T1000 (cell line): ENCODE measurements at places on chromosomes 1 and 21.

GRCh38 chr1:231701306-231701705 is 74.7 kb downstream of the DISC1 start:
- no peak for DNase-seq

GRCh38 chr1:58358346-58358745 is 188.2 kb downstream of the OMA1 start:
- DNase-seq: peak; percentile 8

- DNase-seq: no peak
Measured at GRCh38 chr1:5513846-5514526, 478.2 kb downstream of the NPHP4 start.

GRCh38 chr1:231508497-231508896 is 20.0 kb upstream of the TSNAX start:
- no peak for DNase-seq

- no peak for DNase-seq
Measured at GRCh38 chr1:48120621-48121020, 101.9 kb upstream of the SLC5A9 start.

GRCh38 chr21:39084073-39084472 is 99.2 kb downstream of the PSMG1 start:
- no peak for DNase-seq

DNA sequence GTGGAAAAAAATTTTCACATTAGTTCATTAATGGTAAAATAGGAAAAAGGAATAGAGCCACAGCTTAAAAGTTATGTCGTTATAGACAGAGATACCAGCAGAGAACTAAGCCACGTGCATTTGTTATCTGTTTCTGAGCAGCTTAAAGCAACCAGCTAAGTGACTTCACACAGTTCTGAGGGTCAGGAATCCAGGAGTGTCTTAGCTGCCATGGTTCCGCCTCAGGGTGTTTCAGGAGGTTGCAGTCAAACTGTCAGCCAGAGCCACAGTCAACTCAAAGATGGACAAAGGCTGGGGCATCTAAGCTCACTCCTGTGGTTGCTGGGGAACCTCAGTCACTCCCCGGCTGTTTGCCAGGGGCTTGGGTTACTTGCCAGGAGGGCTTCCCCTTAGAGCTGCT is 515.8 kb downstream of the SMYD3 start:
- no peak for DNase-seq

GRCh38 chr1:49694251-49694827 is 329.4 kb downstream of the AGBL4 start:
- DNase-seq: no peak

GRCh38 chr1:105516068-105516467 is 1540.4 kb upstream of the PRMT6 start:
- DNase-seq: no peak

GRCh38 chr1:147919896-147920295 is 8.3 kb upstream of the GPR89B start:
- no peak for DNase-seq

DNA sequence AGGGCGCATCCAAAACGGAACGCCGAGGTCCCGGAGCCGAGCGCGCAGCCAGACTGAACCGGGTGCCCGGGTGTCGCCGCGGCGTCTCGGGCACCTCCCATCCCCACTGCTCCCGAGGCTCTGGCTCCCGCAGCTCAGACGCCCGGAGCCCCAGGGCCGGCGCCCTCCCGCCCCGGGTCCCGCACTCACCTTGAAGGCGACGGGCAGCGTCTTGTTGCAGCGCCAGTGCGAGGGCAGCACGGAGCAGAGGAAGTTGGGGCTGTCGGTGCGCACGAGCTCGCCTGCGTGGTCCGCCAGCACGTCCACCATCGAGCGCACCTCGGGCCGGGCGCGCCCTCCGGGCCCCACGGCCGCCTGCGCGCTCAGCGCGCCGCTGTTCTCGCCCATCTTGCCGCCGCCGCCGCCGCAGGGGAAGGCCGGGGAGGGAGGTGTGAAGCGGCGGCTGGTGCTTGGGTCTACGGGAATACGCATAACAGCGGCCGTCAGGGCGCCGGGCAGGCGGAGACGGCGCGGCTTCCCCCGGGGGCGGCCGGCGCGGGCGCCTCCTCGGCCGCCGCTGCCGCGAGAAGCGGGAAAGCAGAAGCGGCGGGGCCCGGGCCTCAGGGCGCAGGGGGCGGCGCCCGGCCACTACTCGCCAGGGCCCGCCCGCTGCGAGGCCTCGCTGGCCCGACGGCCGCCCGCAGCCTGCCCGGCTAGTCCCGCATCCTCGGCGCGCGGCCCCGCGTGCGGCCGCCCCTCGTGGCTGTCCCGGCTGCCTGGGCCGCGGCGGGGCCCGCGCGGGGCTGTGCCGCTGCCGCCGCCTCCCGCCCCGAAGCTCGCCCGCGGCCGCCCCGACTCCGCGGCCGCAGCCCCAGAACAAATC is 447 bp downstream of the RUNX3 start:
- no peak for DNase-seq
